ENCODE measurements at places on chromosomes 6 and 20.

GRCh38 chr6:2794171-2794730 is 29.1 kb downstream of the WRNIP1 start:
- DNase-seq = no peak

DNA sequence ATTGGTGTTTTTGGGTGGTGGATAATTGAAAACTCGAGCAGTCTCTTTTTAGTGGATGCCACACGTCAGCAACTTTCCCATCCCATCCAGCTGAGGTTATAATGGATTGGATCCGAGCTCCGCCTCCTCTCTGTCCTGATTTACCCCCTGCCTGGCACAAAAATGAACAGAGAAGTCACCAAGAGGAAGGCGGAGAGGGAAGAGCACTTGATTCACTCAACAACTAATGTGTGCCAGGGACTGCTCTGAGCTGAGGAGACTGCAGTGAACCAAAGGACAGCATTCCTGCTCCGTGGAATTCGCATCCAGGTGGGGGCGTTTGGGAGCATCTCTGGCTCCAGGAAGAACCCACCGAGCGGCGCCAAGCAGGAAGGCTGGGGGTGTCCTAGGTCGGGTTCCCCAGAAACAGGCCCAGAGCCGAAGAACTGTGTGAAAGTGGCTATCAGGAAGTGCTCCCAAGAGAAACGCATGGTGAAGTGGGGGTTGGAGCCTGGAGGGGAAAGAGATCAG is 95.8 kb upstream of the NAA20 start:
- DNase-seq = no peak

DNA sequence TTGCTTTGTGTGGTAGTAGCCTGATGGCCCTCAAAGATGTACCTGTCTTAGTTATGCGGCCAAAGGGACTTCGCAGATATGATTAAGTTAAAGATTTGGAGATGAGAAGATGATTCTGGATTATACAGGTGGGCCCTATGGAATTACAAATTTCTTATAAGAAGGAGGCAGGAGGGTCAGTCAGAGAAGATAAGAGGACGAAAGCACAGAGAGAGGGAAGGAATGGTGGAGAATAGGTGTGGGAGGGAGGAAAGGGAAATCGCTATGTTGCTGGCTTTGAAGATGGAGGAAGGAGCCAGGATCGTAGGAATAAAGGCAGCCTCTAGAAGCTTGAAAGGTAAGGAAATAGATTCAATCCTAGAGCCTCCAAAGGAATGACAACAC is 1.2 kb upstream of the TSPYL1 start:
- no peak for DNase-seq

DNA sequence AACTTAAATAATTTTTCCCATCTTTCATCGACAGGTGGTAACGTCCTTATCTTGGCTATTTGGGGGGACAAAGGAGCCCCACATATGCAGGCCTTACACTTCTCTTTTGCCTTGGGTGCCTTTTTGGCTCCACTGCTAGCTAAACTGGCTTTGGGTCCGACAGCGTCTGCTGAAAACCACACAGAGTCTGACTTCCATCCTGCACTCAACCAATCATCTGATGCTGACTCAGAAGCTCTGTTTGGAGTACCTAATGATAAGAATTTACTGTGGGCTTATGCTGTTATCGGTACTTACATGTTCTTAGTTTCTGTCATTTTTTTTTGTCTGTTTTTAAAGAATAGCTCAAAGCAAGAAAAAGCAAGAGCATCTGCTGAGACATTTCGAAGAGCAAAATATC is 178.5 kb downstream of the SLC16A10 start:
- no peak for DNase-seq

DNA sequence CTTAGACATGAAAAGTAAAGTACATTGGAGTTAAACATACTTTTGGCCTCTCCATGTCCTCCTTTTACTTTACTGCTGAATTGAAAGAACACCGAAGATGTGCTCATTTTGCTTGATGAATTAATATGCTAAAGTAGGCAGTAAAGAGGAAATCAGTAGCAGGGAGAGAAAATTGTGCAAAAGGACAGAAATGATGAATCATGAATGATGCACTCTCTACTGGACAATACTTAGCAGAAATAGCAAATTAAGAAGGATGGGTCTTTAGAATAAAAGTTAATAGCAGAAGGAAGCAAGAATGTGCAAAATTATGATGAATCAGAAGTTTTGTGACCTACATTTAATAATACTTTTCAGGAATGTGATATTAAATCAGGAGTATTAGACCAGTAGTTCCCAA is 8.4 kb upstream of the SPINT3 start:
- no peak for DNase-seq

Measured in activated CD4-positive, alpha-beta T cell treated with anti-CD3 and anti-CD28 coated beads for 48 hours (primary cell).